ENCODE measurements at places on chromosomes 5 and 9. TPM values are rescaled to one million over a fixed set of nuclear protein-coding genes. Genes with fewer than 3 reads are reported as not detected.

SREK1IP1 gene
- total RNA-seq, result 28.2 TPM

PCDHGC5 gene
- total RNA-seq, result not detected

SOX30 gene
- total RNA-seq, result 0.09 TPM

GRCh38 chr9:16519001-16519400, 351.5 kb downstream of the BNC2 start:
- DNase-seq, result no peak
- H3K27ac ChIP-seq, result no peak overlapping the region
- no peaks in the 10 kb centered on the region for H3K4me1 ChIP-seq
- H3K4me3 ChIP-seq, result no peak overlapping the region
- no peaks in the 10 kb centered on the region for H3K36me3 ChIP-seq

DNA sequence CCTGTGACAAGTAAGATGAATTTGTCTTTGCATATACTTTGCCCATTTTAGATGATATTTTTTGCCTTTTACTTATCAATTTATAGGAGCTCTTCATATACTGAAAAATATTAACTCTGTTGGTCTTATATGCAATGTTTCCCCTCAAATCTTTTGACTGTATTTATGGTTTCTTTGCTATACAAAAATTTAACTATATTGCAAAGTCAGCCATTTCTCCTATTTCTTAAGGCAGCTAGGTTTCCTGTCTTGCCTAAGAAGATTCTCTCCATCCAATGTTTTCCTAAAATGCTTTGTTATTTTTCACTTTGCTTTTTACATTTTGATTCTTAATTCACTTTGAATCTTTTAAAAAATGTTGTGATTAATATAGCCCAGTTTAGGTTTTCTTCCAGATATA, 273.1 kb downstream of the NSG2 start:
- DNase-seq, result no peak
- H3K27ac ChIP-seq, result no peak overlapping the region
- no peaks in the 10 kb centered on the region for H3K4me1 ChIP-seq
- H3K27me3 ChIP-seq, result no peaks in the 10 kb centered on the region

DNA sequence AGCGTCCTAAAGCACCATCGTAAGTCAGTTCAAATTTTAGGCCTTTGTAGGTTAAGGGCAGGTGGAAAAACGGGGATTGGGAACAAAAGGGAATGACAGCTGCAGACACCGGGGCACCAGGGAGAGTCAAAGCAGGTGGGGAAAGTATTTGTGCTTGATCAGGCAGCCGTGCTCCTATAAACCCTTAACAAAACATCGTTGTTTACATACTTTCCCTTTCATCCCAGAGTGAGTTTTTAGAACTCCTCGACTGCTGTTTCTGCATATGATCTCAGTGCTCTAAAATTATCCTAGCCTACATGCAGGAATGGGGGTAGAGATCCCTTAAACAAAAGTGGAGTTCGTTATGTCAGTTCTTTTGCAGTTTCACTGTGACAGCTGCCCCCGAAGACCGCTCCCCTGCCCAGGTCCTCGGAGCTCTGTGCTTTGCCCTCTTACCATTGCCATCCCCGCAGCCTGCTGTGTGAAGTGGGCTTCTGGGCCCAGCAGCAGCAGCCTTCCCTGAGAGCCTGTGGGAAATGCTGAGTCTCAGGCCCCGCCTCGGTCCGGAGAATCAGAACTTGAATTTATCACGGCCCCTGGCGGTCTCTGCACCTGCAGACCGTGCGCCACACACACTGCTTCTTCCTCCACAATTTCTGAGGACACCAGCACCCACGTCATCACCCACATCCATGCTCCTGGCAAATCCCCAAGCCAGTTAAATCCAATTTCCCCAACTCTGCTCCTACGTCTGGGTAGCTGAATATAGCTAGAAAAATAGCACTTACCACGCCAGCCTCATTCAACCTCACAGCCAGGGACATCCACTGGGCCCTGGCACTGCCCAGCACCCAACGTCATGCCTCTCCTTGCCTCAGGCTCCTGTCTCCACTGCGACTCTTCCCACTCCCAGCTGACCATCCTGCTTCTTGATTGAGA, 86.8 kb downstream of the NSUN2 start:
- DNase-seq, result no peak
- H3K27me3 ChIP-seq, result no peaks in the 10 kb centered on the region
- H3K36me3 ChIP-seq, result no peaks in the 10 kb centered on the region
- H3K4me1 ChIP-seq, result no peaks in the 10 kb centered on the region
- no peak overlapping the region for H3K27ac ChIP-seq

- H3K27me3 ChIP-seq, result no peaks in the 10 kb centered on the region
- H3K4me1 ChIP-seq, result no peaks in the 10 kb centered on the region
- H3K36me3 ChIP-seq, result no peaks in the 10 kb centered on the region
- no peak overlapping the region for H3K27ac ChIP-seq
Observed at GRCh38 chr9:13993632-13994185, 320.2 kb downstream of the NFIB start.

All from CD8-positive, alpha-beta memory T cell (primary cell).